Stimulated activated CD4-positive, alpha-beta T cell treated with anti-CD3 and anti-CD28 coated beads, Interleukin-1b, Interleukin-23, amount 100 ng/mL, for 1 hour (primary cell): ENCODE measurements at places on chromosomes 11 and 22.

DNA sequence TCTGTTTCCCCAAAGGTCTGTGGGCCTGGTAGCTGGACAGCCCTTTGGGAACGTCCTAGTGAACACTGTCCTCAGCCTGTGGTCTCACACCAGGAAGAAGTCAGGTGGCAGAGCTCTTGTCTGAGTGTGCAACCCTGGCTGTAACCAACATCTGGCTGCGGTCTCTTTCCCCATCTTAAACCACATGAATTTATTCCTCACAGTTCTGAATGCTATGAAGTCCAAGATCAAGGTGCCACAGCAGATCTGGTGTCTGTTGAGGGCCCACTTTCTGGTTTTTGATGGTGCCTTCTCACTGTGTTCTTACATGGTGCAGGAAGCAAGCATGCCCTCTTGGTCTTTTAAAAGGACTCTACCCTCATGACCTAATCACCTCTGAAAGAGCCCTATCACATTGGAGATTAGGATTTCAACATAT lies 2.7 kb downstream of the UPB1 start:
- DNase-seq, result no peak

GRCh38 chr22:30235687-30236170 lies 10.8 kb downstream of the LIF start:
- DNase-seq, result no peak

DNA sequence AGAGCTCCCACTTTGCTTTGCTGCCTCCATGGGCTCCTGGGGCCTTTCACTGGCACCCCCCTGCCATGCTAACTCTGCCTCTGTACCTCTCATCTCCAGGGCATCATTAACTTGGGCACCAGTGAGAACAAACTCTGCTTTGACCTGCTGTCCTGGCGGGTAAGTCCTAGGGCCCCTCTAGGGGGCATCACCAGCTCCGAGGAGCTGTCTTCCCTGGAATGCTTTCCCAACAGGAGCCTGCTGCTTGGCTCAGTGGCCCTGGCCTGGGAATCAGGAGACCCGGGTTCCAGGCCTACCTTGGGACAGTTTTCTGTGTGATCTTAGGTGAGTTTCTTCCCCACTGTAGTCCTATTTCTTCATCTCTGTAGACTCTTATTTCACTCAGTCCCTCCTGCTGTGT lies 5.1 kb downstream of the ACCS start:
- no peak for DNase-seq

- no peak for DNase-seq
These were observed 199.0 kb downstream of the GRIK4 start for GRCh38 chr11:120710354-120711131.

GRCh38 chr22:28938286-28938833 lies 55.0 kb downstream of the ZNRF3 start:
- DNase-seq, result no peak

DNA sequence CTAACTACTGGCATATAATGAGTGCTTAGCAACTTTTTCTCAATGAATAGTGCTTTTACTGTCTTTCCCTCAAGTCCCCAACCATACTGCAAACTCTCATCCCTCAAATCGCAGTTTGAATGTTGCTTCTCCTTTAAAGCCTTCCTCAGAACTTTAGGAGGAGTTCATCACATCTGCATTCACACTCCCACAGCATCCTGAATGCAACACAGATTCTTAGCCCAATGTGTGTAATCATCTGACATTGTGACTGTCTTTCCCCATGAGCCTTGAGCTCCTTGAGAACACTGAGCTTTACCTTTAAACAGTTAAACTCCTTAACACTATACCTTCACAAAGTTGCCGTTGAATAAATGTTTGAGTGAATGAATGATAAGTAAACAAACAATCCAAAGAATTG lies 81.7 kb upstream of the FAM181B start:
- no peak for DNase-seq

DNA sequence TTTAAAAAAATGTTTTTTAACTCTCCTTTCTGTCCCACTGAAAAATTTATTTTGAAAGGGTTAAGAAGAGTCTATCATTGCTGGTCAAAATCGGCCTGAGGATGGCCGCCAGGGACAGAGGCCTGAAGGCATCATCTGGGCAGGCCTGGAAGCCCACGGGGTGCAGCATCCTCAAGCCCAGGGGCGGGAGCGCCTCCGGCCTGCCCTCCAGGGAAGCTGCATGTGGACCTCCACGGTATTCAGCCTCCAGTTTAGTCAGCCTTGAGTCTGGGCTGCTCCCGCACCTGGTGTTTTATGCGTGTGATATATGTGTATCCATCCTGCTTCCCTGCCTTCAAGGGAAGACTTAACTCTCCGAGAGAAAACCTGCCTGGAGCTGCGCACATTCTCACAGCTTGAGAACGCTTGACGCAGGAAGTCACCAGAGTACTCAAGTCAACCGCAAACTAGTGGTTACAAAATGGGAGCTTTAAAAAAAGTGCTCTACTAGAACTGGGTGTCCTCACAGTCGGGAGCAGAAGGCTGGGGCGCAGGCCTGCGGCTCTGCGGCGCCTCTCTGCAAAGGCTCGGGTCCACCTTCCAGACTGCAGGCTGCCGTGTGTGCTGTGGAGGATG lies 13.6 kb upstream of the BID start:
- no peak for DNase-seq

DNA sequence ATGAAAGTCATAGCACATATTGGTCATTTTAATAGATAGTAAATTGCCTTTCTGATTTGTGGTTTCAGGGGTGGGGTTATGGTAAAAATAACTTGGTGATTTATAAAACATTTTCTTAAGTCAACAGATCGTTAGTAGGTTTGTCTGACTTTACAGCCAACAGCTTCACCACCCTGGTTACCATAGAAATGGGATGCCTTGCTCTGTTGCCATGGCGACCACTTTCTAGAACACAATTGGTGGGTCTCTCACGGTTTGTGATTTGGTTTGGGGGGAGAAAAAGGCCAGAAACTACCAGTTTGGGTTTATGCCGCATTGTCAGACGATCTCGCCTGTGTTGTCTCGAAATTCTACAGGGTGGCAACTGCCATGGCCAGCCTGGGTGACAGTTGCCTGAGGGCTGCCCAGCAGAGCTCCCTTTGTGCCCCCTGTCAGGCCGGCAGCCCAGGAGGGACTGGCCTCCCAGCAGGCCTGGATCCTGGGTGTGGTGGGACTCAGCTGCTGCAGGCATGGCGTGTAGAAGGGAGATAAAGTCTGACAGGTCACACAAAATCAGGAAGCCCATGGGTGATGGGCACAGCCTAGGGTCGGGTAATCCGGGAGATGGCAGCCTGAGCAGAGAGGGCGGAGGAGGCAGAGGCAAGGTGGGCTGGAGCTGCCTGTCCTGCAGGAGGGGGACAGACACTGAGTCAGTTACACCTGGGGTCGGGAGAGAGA lies 30.9 kb downstream of the KCNC1 start:
- no peak for DNase-seq

DNA sequence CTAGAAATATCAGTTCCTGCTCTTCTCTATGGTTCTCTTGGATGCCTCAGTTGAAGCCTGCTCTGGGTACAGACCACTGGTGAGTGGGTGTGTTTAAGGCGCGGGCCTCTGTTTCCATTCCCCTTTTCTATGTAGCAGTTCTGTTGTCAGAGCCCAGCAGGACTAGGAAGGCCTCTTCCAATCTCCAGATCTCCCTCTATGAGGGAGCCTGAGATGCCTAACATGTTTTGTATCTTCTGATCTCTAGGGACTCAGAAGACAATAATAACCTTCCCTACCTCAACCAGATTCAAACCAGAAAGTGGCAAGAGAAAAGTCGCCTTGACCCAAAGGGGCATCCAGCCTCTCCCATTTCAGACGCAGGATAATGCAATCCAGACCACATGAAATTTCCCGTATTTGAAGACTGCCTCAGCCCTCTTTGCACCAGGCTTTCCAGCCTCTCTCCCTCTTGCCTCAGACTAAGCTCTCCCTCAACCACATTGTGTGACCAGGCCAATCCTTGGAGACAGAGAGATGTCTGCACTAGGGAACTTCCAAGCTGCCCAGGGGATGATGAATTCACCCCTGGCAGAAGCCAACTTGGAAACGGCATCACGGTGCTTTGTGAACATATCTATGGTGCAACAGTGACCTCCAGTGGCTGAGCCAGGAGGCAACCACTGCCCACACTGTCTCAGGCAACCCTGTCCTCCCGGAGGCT lies 150.1 kb upstream of the UBASH3B start:
- DNase-seq, result peak; percentile 13

GRCh38 chr11:9208726-9209501 lies 56.2 kb downstream of the DENND5A start:
- DNase-seq, result no peak

DNA sequence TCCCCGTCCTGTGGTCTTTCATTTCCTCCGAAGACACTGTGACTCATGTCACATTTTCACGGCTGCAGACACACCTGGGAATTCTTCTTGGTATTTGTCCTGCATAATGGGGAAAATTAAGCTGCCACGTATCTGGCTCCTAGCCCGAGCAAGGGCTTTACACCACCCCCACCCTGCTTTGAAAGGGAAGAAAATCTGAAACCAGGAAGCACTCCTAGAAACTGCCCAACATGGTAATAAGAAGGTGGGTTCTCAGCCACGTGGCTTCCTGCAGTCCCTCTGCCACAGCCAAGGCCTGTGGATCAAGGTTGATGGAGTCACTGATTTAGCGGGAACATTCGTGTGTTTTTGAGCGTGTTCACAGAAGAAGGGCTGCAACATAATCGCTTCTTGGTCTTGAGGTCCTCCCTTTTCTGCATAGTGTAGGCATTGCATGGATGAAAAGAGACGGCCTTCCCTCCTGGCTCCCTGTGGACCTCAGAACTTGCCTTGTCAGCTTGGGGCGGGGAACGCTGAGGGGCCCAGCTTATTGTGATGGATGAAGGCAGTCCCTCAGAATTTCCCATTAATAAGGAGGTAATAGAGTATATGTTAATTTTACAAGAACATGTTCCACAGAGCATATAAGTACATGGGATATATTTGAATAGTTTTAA lies 292.0 kb downstream of the NTM start:
- DNase-seq, result no peak

- no peak for DNase-seq
These were observed 262.6 kb upstream of the SORL1-AS1 start for GRCh38 chr11:121715405-121715804.

DNA sequence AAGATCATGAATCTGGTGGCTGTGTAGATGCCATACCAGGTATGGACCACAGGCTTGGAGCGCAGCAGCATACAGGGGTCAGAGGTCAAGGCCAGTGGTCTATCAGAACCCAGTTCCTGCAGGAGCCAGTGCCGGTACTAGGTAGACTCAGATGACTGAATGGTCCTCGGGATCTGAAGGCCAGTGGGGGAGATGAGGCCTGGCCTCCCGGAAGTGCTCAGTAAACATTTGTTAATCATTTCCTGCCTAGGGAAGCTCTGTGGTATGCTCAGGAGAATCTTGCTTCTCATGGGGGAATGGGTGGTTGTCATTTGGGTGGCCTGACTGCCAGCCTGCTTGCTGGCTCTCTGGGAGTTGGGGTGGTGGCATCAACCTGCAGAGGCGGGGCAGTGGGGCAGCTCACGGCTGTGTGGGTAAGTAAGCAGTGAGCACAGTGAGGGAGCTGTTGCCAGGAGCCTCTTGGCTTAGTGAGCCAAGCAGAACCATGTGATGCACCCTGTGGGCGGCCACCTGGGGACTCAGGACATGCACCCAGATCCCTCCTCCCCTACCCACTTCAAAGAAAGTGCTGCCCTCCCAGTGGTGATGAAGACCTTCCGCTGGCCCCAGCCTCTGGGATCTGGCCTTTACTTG lies 33.0 kb downstream of the PTPRJ start:
- no peak for DNase-seq

DNA sequence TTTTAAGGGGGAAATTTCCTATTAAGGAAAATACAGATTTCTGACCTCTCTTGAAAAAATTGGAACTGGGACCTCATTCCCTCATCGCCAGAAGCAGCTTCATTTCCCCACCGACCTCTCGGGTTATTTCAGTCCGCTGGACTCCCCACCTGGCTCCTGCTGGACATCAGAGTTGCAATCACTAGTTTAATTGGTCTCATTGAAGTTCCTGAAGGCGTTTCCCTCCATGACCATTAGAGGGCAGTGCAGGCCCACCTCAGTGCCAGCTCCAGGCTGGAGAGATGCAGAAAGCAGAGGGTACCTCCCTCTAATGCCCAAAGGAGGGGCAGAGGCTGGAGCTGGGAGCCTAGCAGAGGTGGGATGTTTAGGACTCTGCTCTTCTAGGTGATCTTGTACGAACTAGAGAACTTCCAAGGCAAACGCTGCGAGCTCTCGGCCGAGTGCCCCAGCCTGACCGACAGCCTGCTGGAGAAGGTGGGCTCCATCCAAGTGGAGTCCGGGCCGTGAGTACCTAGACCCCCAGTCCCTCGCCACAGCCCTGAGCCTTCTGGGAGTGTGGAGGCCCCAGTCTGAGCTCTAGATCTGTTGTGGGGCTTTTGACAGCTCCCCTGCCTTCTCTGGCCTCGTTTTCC lies 2.7 kb downstream of the CRYBB3 start:
- peak; percentile 30 for DNase-seq

DNA sequence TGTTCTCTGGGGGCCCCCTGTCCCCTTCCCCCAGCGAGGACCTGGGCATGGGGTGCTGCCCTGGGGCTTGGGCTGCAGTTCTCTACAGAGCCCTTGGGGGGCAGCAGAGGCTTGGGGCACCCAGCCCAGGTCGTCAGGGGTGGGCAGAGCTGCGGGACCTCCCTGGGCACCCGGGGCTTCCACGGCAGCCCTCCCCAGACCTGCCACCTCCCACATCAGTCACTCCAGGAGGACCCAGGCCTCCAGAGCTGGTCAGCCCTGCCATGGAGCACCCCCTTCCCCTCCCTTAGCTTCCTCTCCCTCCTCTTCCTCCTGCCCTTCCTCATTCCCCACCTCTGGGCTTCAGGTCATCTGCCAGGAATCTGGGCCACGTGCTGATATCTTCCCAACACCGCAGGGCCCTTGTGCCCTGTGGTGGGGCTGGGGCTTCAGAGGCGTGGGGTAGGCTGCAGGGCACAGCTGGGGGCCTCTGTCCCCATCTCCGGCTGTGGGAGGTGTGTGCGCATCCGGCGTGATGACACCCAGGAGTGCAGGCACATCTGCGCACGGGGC lies 5.8 kb downstream of the TSPAN4 start:
- DNase-seq, result peak; percentile 27

DNA sequence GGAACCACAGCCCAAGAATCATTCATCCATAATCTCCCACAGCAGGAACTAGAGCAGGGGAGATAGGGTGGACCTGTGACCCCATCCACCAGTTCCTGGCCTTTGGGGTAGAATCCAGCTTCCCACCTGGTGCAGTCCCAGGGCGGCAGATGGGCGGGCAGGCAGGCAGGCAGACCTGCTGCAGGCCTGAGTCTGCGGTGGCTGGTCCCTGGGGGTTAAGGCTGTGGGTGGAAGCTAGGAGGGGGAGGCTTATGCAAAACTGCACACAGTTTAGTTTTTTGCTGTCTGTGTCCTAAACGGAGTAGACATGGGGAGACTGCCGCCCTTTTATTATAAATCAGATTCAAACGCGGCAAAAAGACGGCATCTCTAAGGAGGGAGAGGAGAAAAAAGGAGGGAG lies 4.5 kb upstream of the NEFH start:
- DNase-seq, result no peak

DNA sequence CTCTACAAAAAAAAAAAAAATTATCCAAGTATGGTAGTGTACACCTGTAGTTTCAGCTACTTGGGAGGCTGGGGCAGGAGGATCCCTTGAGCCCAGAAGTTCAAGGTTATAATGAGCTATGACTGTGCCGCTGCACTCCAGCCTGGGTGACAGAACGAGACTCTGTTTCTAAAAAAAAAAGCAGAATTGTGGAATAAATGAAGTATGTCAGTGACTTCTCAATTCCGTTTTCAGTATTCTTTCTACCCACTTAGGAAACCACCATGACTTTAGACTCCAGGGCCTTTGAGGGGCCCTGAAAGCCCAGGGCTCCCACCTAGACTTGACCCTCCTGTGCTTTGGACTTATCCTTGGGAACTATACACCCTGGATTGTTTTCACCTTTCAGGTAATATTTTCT lies 6.5 kb upstream of the NUP160 start:
- DNase-seq, result no peak

GRCh38 chr11:117958949-117959348 lies 27.2 kb upstream of the IL10RA start:
- DNase-seq, result no peak
